ENCODE measurements at places on chromosomes 16 and 17. TPM values are rescaled to one million over a fixed set of nuclear protein-coding genes. Genes with fewer than 3 reads are reported as not detected.
A peak's percentile ranks its signal among the peaks of the same experiment; 100 is the strongest.

DNA sequence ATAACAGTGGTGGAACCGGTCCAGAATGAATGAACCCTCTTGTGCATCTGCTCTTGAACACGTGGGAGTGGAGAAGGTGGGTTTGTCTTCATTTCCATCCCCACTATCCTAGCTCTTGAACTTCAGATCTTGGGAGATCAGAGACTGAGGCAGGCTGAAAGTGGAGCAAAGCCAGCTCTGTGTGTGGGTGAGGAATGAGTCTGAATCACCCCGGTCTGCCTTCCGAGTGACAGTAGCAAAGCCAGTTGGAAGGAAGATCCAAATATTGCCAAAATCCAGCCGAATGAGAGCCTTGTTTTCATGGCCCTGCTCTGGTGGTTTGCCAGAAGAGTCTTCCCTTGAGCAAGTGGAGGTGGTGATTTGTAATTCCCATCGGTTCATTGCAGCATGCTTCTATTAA is 29.0 kb upstream of the ASIC2 start:
- H3K27me3 ChIP-seq = peaks cover 27% of the 10 kb centered on the region
- no peaks in the 10 kb centered on the region for H3K36me3 ChIP-seq
- DNase-seq = no peak
- no peak overlapping the region for H3K4me3 ChIP-seq
- no peaks in the 10 kb centered on the region for H3K4me1 ChIP-seq

DNA sequence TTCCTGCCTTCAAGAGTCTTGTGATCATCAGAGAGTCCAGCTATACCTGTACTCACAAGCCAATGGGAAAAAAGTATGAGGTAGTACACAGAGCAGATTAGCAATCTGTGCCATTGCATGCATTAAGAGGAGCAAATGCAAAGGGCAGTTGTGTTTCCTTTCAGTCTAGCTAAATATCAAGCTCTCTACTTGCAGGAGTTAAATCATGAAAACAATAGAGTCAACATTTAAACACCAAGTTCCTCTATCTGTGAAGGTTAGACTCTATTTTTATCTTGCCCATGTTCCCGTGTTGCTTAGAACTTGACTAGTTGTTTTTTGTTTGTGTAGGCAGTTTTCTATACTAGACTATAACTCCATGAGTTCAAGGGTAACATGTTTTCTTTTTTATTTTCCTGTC is 4.7 kb upstream of the FAM20A start:
- no peaks in the 10 kb centered on the region for H3K36me3 ChIP-seq
- no peak overlapping the region for H3K27ac ChIP-seq
- H3K4me3 ChIP-seq = no peak overlapping the region
- peaks cover 5% of the 10 kb centered on the region for H3K4me1 ChIP-seq

DNA sequence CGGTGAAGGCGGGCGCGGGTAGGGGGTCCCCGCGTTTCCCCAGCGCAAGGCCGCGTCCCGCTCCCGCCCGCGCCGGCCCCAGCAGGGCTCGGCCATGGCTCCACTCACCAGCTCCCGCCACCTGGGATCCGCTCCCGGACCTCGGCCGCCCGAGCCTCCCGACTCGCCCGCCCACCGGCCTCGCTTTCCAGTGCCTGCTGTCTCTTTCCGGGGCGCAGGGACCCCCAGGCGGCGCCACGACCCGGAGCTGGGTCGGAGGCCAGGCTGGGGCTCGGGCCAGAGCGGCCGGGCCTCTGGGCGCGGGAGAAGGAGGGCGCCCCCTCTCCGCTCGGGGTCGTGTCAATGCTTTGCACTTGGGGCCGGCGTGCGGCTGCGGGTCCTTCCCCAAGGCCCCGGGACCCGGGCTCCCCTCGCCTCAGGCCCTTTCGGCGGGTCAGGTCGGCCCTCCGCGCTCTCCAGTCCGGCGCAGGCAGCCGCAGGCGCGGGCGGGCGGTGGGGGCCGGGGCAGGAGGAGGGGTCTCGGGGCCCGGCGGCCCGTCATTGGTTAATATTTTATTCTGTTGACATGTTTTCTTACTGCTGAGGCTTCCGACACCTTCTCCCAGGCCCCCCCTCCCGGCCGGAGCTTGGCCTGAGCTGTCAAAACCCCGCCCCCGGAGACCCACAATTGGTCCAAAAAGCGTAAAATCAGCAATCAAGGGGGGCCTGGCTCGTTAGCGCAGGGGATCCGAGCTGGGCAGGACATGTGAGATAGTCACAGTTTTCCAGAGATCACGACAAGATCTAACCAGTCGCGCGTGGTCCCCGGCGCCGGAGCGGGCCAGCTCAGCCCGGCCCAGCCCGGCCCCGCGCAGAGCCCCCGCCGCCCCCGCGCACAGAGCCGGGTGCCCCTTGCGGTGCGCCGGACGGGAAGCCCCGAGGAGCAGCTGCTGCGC is at the start of gene TBX2:
Gene TBX2, plus strand, starts transcription at position 713 of the 935 bp plus-strand sequence. CDS start 334 bp downstream, outside the sequence.
- DNase-seq = peak; percentile 89
- peaks cover 87% of the 10 kb centered on the region for H3K27me3 ChIP-seq
- H3K4me3 ChIP-seq = peak within 1 kb of the TSS; percentile 58
- peaks cover 50% of the 10 kb centered on the region for H3K4me1 ChIP-seq
- no peaks in the 10 kb centered on the region for H3K36me3 ChIP-seq

GRCh38 chr17:70169709-70170597 is 621 bp downstream of the KCNJ2 start:
- H3K4me1 ChIP-seq = no peaks in the 10 kb centered on the region
- no peak for DNase-seq
- peak overlapping the region; percentile 90 for H3K27ac ChIP-seq
- peaks cover 3% of the 10 kb centered on the region for H3K36me3 ChIP-seq
- H3K27me3 ChIP-seq = no peaks in the 10 kb centered on the region

GRCh38 chr16:88316151-88316550 is 66.6 kb upstream of the ZNF469 start:
- H3K27ac ChIP-seq = no peak overlapping the region
- peaks cover 4% of the 10 kb centered on the region for H3K4me1 ChIP-seq
- no peak overlapping the region for H3K4me3 ChIP-seq
- no peaks in the 10 kb centered on the region for H3K27me3 ChIP-seq
- no peaks in the 10 kb centered on the region for H3K36me3 ChIP-seq

GRCh38 chr16:48160575-48160974 is 4.8 kb upstream of the ABCC12 start:
- H3K36me3 ChIP-seq = no peaks in the 10 kb centered on the region
- H3K4me3 ChIP-seq = no peak overlapping the region
- H3K27me3 ChIP-seq = no peaks in the 10 kb centered on the region
- H3K27ac ChIP-seq = no peak overlapping the region
- DNase-seq = no peak

- H3K27me3 ChIP-seq = no peaks in the 10 kb centered on the region
- no peaks in the 10 kb centered on the region for H3K4me1 ChIP-seq
- no peaks in the 10 kb centered on the region for H3K36me3 ChIP-seq
- H3K4me3 ChIP-seq = no peak overlapping the region
These were observed 78.2 kb downstream of the CRISPLD2 start for GRCh38 chr16:84897911-84898377.

- no peak overlapping the region for H3K4me3 ChIP-seq
- H3K27ac ChIP-seq = no peak overlapping the region
These were observed 66.7 kb upstream of the C17orf78 start for GRCh38 chr17:37309051-37309450.

GRCh38 chr16:12462426-12463280 is 341.0 kb downstream of the CPPED1 start:
- H3K27ac ChIP-seq = no peak overlapping the region
- peaks cover 3% of the 10 kb centered on the region for H3K4me1 ChIP-seq
- no peaks in the 10 kb centered on the region for H3K36me3 ChIP-seq
- no peak for DNase-seq

The DYNLL2 gene
- total RNA-seq = 88.6 TPM

The GH2 gene
- total RNA-seq = not detected

The C16orf90 gene
- total RNA-seq = not detected

Measured in heart right ventricle (tissue), 16 donors.